ENCODE measurements at places on chromosomes 7 and 10. TPM values are rescaled to one million over a fixed set of nuclear protein-coding genes. Genes with fewer than 3 reads are reported as not detected.

- no peak overlapping the region for H3K27ac ChIP-seq
- peaks cover 7% of the 10 kb centered on the region for H3K4me1 ChIP-seq
- H3K4me3 ChIP-seq, result no peak overlapping the region
- DNase-seq, result no peak
- peaks cover 22% of the 10 kb centered on the region for H3K27me3 ChIP-seq
Observed at GRCh38 chr10:79981450-79982361, 32.8 kb upstream of the SFTPD start.

GRCh38 chr7:2123360-2123759 is 109.4 kb downstream of the MAD1L1 start:
- no peak for DNase-seq
- no peak overlapping the region for H3K27ac ChIP-seq
- no peaks in the 10 kb centered on the region for H3K27me3 ChIP-seq
- H3K4me1 ChIP-seq, result peaks cover 19% of the 10 kb centered on the region
- no peak overlapping the region for H3K4me3 ChIP-seq

DNA sequence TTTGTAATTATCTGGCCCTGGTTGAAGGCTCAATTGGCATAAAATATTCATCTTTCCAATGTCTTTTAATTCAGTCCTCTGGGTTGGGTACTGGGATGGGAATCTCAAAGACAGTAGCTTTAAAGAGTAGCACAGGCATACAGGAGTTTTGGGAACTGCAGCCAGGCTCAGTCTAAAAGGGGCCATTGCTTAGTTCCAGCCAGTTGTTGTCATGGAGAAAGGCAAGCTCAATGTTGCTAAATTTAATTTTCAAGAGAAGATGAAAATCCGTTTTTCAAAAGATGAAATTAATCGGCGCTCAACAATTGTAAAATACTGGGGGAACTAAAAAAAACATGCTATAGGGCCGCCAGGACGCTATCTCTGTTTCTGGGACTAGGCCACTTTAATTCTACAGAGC is 375.1 kb downstream of the PHTF2 start:
- H3K36me3 ChIP-seq, result no peaks in the 10 kb centered on the region
- no peak overlapping the region for H3K27ac ChIP-seq
- H3K4me3 ChIP-seq, result no peak overlapping the region
- H3K27me3 ChIP-seq, result peaks cover 4% of the 10 kb centered on the region

DNA sequence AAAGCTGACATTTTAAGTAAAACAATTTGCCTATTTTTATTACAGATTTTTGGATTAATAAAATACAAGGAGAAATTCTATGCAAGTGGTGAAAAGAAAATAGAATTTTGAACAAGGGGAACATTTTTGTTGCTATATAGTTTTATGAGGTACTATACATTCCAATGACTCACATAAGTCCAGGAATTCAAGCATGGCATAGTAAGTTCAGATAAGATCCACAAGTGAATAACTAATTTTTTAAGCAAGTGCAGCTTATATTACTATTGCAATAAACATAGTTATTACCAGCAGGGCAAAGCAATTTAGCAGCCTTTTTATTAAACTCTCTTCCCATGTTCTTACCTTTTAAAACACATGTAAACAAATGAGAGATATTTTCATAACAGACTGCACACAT is 1123.5 kb upstream of the LRRN3 start:
- H3K27ac ChIP-seq, result no peak overlapping the region
- no peaks in the 10 kb centered on the region for H3K4me1 ChIP-seq
- H3K36me3 ChIP-seq, result no peaks in the 10 kb centered on the region
- H3K27me3 ChIP-seq, result no peaks in the 10 kb centered on the region
- no peak overlapping the region for H3K4me3 ChIP-seq
- DNase-seq, result no peak

- no peaks in the 10 kb centered on the region for H3K27me3 ChIP-seq
- H3K4me1 ChIP-seq, result no peaks in the 10 kb centered on the region
- no peak overlapping the region for H3K27ac ChIP-seq
- H3K36me3 ChIP-seq, result no peaks in the 10 kb centered on the region
Observed at GRCh38 chr10:88039496-88040200, 176.2 kb downstream of the PTEN start.

DNA sequence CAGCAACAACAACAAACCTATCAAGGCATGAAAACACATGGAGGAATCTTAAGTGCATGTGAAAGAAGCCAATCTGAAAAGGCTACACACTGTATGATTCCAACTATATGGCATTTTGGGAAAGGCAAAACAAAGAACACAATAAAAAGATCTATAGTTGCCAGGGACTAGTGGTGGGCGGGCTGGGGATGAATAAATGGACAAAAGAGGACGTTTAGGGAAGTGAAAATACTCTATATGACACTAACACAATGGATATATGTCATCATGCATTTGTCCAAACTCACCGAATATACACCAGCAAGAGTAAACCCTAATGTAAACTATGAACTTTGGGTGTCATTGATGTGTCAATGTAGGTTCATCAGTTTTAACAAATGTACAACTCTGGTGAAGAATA is 89.1 kb downstream of the SEMA3E start:
- no peak for DNase-seq
- no peaks in the 10 kb centered on the region for H3K36me3 ChIP-seq
- H3K27me3 ChIP-seq, result no peaks in the 10 kb centered on the region
- H3K27ac ChIP-seq, result no peak overlapping the region
- no peaks in the 10 kb centered on the region for H3K4me1 ChIP-seq

DNA sequence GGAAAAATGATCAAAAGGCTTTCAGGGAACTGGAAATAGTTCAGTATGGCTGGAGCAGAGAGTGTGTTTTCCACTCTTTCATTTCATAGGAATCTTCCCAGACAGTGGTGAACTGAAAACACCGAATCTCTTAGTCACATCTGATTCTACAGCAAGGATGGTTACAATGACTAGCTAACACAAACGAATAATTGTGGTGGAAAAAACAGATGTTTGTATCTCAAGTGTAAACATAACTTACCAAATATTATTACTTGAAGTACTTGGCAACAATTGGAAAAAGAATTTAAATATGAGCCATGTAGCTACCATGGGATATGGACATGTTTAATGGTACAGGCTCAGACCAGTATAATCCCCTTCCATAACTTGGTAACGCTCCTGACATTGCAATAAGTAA is 21.1 kb upstream of the BPGM start:
- H3K27me3 ChIP-seq, result peaks cover 37% of the 10 kb centered on the region
- no peak overlapping the region for H3K4me3 ChIP-seq
- H3K4me1 ChIP-seq, result no peaks in the 10 kb centered on the region
- no peak overlapping the region for H3K27ac ChIP-seq
- no peaks in the 10 kb centered on the region for H3K36me3 ChIP-seq

GRCh38 chr7:46490406-46490805 is 569.3 kb upstream of the IGFBP3 start:
- H3K27ac ChIP-seq, result no peak overlapping the region
- H3K27me3 ChIP-seq, result no peaks in the 10 kb centered on the region
- DNase-seq, result no peak

GRCh38 chr10:132420981-132421846 is 24.2 kb downstream of the PWWP2B start:
- no peaks in the 10 kb centered on the region for H3K27me3 ChIP-seq
- DNase-seq, result no peak
- no peaks in the 10 kb centered on the region for H3K36me3 ChIP-seq
- H3K4me3 ChIP-seq, result no peak overlapping the region

DNA sequence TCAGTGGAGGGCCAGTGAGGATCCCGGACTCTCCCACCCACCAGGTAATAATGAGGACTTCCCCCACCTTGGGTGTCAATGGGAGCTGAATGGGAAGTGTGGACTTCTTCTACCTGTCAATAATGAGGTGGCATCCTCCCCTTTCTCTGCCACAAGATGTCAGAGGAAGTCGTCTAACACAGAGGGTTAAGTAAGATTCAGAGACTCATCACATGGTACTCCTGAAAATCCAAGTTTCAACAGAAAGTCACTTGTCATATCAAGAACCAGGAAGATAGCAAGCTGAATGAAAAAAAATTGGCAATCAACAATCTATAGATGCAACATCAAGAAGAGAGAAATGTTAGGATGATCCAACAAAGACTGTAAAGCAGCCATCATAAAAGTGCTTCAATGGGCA is 150.9 kb upstream of the SVIL start:
- no peak overlapping the region for H3K27ac ChIP-seq
- H3K4me1 ChIP-seq, result no peaks in the 10 kb centered on the region
- no peaks in the 10 kb centered on the region for H3K27me3 ChIP-seq
- H3K36me3 ChIP-seq, result no peaks in the 10 kb centered on the region

GRCh38 chr7:27108390-27109127 is 6.1 kb upstream of the HOXA2 start:
- no peak overlapping the region for H3K4me3 ChIP-seq
- H3K27ac ChIP-seq, result no peak overlapping the region

DNA sequence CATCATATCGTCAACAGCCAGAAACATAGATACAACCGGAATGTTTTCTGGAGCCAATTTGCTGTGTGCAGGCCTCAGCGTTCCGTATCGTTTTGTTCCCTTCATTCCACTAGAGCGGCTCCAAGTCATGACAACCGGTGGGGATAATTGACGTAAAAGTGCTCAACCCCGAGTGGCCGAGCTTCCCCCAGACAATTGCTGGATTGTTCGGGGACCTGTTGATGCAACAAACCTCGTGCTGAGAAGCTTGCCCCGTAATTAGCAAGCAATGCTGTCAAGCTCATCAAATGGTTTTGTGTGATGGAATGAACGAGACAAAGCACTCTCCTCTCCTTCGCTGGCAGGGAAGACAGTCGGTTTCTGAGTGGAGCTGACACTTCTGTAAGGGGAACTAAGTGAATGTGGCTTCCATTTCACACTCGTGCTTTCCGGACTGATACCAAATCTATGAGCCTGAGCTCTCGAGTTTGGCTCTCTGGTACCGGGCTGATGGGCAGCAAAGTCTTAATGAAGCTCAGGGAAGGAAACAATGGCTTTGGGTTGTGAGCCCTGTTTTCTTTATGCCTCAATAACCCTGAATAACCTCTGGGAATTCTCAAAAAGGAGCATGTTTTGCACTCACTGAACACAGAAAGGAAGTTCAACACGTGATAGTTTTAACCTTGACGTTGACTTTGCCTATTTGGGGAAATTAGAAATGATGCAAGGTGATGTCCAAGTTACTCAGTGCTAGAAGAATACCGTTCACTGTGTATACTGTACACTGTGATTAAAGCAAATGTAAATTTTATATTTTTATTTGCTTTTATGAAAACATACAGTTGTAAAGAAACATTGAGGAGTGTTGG is 220.5 kb downstream of the BAMBI start:
- no peaks in the 10 kb centered on the region for H3K4me1 ChIP-seq
- DNase-seq, result no peak
- H3K27me3 ChIP-seq, result no peaks in the 10 kb centered on the region
- no peak overlapping the region for H3K27ac ChIP-seq
- no peaks in the 10 kb centered on the region for H3K36me3 ChIP-seq
- H3K4me3 ChIP-seq, result no peak overlapping the region

DNA sequence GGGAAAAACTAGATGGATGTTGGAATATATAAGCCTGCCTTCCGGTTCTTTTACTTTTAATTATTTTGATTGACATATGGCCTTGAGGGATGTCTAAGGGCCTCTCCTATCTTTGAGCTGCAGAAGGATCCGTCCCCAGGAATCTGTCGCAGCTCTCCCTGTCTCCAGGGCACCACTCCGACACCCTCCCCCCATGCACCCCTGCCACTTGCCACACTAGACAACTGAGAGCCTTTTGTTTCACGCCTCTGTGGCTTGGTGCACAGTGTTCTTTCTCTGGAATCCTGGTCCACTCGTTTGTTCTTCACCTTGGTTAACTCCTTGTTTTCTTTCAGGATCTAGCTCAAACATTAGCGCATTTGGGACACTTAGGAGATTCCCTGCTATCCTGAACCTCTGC is 124.1 kb upstream of the EFCAB10 start:
- H3K4me3 ChIP-seq, result no peak overlapping the region
- H3K36me3 ChIP-seq, result peaks cover 13% of the 10 kb centered on the region
- DNase-seq, result no peak
- H3K4me1 ChIP-seq, result peaks cover 19% of the 10 kb centered on the region

- H3K27ac ChIP-seq, result no peak overlapping the region
- no peaks in the 10 kb centered on the region for H3K4me1 ChIP-seq
- H3K36me3 ChIP-seq, result no peaks in the 10 kb centered on the region
- DNase-seq, result no peak
- no peaks in the 10 kb centered on the region for H3K27me3 ChIP-seq
Observed at GRCh38 chr10:27439101-27439500, 65.0 kb upstream of the RAB18 start.

DNA sequence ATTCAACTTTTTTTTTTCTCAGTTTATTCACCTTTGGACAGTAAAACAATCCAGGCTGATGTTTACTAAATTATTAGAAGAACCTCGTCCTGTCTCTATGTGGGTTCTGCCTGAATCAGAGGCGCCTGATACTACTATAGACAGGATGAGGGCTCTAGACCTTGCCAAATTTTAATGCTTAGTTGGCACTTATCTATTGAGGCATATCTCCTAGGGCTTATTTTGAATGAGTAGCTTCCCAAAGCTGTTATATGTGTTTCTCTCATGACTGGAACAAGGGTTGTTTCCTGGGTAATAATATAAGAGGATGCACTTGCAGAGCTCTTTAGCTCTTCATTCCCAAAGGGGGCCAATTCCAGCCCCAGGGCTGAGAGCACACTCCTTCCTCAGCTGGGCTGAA is 23.6 kb downstream of the HECW1 start:
- no peaks in the 10 kb centered on the region for H3K36me3 ChIP-seq
- peaks cover 3% of the 10 kb centered on the region for H3K27me3 ChIP-seq
- no peak overlapping the region for H3K4me3 ChIP-seq

DNA sequence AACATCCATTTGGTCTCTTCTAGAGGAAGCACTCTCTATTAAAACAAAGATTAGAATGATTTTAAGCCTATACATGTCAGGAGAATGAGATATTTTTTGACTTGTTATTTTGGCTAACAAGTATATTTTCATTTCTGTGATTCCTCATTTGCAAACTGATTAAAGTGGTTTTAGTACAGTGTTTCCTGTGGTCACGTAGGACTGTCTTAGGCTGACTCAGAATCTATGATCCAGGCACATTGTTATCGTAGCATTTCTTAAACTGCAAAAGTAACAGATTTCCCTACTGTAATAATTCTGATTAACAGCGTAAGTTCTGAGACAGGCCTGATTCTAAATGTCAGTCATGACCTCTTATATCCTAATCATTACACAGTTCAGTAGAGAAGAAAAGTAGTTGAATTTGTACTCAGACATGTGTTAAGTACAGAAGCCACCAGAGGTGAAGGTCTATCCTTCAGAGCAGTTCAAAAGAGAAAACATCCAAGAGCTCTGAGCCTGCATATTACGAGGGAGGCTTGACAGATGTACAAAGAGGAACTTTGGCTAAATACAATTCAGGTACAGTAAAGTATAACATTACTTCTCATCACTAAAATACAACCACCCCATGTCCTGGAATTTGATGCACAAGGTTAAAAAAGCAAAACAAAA is 124.1 kb upstream of the TEX47 start:
- H3K36me3 ChIP-seq, result no peaks in the 10 kb centered on the region
- H3K27ac ChIP-seq, result no peak overlapping the region
- H3K4me1 ChIP-seq, result no peaks in the 10 kb centered on the region
- H3K27me3 ChIP-seq, result no peaks in the 10 kb centered on the region

- no peak overlapping the region for H3K27ac ChIP-seq
- no peaks in the 10 kb centered on the region for H3K36me3 ChIP-seq
- DNase-seq, result no peak
Observed at GRCh38 chr7:76512941-76513816, 2.8 kb downstream of the UPK3B start.

Gene NACAD
- not detected for polyA plus RNA-seq

Gene ELMO1
- 39.5 TPM for polyA plus RNA-seq

Gene VWDE
- not detected for polyA plus RNA-seq

Gene SLC13A1
- not detected for polyA plus RNA-seq

Gene CELF2
- polyA plus RNA-seq, result 150 TPM

Gene AGMO
- not detected for polyA plus RNA-seq

Gene GIMAP5
- 258 TPM for polyA plus RNA-seq

Gene ZNF775
- polyA plus RNA-seq, result 5.5 TPM

Gene CAV2
- polyA plus RNA-seq, result not detected

Gene OR2A12
- polyA plus RNA-seq, result 0.06 TPM

Gene LIPJ
- polyA plus RNA-seq, result not detected

Gene SLC26A5
- polyA plus RNA-seq, result not detected
